ENCODE measurements at places on chromosomes 4 and X.

DNA sequence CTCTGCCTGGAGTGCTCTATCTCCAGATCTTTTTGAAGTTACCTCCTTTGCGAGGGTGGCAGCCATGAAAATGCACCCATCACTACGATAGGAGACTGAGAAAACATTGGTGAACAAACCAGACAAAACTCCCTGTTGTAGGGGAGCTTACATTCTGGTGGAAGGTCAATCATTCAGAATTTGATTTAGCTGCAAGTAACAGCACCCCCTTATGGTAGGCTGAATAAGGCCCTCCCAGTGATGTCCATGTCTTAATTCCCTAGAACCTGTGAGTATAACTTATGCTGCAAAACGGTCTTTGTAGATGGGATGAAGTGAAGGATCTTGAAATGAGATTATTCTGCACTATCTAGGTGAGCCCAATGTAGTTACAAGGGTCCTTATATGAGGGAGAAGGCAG is 5.6 kb upstream of the TEC start:
- DNase-seq: no peak

DNA sequence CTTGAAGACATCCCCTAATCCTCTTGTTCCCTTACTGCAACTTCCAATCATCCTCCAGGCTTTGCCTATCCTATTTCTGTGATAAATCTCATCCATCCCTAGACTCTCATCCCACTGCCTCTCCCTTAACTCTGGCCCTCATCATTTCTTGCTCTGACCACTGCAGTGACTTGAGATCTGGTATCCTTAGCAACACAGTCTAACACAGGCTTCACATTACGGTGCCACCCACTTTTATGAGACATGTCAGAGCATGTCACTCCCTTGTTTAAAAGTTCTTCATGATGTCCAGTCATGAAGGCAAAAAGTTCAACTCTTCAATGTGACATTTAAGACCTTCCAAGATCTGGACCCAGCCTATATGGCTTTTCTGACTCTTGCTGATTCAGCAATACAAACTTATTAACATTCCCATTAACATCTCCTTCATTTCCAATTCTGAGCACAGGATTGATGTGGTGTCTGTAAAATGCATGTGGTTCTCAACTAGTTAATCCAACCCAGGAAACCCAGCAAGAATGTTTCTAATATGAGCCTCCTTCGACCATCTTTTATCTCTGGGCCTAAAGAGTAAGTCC is 64.0 kb downstream of the OR13H1 start:
- DNase-seq: no peak

DNA sequence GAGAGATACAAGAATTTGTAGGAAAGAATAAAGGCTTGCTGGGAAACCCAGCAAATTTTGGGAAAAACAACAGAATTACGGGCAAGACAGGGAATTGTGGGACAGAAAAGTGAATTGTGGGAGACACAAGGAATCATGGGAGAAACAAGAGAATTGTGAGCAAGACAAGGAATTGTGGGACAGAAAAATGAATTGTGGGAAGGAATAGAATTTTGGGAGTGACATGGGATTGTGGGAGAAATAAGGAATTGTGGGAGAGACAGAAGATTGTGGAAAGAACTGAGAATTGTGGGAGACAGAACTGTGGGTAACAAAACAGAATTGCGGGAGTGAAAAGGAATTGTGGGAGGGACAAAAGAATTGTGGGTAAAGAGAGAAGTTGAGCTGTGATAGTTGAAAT is 1.2 kb upstream of the HCCS start:
- no peak for DNase-seq

- DNase-seq: no peak
Measured at GRCh38 chrX:68878977-68879645, 50.3 kb downstream of the EFNB1 start.

GRCh38 chr4:177455561-177455970 is 13.3 kb upstream of the AGA start:
- DNase-seq: no peak

GRCh38 chrX:8201896-8202331 is 30.8 kb upstream of the VCX2 start:
- no peak for DNase-seq

DNA sequence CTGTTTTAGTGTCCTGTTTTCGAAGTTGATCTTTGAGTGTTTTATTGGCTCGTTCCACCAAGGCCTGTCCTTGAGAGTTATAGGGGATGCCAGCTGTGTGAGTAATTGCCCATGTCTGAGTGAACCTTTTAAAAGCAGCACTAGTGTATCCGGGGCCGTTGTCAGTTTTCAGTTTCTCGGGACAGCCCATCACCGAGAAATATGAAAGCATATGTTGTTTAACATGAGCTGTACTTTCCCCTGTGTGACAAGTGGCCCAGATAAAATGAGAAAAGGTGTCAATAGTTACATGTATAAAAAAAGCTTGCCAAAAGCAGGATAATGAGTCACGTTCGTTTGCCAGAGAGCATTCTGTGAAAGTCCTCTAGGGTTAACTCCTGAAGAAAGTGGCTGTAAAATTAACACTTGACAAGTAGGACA is 48.6 kb upstream of the RASSF6 start:
- no peak for DNase-seq

DNA sequence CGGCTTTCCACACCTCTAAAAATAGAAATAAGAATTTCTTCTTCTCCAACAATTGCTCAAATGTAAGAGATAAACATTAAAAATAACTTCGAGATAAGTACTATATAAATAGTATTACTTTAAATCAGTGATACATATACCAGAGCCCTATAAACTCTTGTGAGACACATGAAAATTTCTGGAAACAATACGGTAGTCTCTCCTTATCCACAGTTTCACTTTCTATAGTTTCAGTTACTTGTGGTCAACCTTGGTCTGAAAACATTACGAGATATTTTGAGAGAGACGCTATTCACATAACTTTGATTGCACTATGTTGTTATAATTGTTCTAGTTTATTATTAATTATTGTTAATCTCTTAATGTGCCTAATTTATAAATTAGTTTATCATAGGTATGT is 101.5 kb upstream of the CXXC4 start:
- no peak for DNase-seq

DNA sequence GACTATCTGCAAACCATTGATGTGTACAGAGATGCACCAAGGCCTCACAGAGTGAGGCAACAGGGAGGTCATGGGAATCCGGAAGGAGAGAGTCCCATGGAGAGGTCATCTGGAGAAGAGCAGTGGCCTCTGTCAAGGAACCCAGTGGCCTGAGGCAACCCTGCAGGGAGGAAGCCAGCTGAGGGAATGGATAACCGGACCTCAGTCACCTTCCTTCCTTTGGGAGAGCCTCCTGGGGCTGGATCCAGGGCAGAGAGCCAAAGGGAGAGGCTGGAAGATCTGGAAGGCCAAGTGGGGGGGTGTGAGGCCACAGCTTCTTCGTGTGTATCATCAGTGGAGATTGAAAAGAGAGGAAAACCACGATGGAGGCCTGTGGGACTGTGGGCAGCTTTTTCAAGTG is 24.3 kb upstream of the CD38 start:
- no peak for DNase-seq

DNA sequence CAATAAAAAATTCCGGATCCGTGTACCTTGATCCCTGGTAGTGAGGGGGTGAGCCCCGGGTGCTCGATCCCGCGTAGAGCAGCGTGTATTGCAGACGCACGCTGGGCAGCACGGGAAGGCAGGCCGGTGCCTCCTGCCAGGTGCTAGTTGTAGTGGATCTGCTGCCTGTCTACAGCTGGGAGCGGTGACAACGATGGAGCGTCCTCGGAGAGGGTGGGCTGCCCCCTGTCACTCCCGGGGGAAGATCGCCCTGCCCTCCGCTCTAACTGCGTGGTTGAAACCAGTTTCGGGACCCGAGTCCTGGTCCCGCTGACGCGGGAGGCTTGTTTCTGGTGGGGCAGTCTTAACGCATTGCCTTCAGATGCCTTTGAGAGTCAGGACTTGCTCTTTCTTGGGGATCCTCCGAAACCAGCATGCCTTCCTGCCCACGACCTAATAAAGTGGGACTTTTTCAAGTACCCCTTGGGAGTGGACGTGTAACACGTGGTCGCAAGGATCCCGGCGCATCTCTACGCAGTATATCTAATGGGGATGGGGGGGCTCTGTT is 2.7 kb upstream of the NKX6-1 start:
- no peak for DNase-seq

DNA sequence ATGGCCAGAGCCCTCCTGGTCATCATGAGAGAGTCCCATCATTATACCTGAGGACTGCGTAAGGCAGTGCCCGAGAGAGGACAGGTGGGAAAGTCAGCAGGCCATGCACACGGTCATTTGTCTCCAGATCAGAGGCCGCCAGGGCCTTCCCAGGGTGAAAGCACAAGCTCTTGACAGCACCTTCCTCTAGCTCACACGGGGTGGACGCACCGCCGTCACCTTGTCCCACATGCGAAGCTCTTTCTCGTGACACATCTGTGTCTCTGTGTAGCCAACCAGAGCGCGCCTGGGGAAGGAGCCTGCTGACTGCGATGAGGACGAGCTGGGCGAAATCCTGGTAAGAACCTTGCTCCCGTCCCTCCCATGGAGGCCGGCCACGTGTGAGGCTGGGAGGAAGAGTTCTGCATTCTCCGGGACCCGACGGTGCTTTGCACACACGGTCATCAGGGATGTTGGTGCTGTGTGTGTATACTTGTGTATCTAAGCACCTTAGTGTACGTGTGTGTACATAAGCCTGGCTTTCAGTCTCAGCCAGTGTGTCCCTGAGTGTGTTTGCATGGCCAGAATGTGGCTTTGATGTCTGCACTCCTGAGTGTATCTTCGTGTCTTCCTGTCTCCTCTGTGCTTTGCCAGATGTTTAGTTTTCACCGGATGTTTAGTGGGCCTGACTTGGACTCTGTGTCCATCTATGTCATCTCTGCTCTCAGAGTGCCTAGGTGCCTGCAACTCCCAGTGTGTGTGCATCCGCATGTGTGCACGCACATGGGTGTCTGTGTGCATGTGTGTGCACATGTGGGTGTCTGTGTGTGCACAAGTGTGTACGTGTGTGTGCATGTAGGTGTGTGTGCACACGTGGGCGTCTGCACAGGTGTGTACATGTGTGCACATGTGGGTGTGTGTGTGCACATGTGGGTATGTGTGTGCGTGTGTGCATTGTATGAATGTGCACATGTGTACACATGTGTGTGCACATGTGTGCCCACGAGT is 15.1 kb downstream of the ATP5ME start:
- DNase-seq: no peak

DNA sequence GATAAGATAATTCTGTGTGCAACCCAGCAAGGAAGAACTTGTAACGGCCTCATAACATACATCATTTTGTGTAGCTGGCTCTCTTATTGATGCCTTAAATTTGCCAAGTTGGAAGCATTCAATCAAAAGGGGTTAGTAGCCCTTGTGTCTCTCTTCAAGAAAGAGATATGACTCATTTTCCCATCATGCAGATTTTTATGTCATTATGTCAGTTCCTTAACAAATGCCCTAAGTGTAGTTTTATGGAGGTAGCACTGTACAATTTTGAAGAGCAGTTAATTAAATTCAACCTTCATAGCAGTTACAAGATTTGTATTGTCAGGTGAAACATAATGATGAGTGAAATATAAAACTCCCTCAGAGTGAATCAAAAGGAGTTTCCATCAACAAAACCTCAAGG is 215.6 kb downstream of the GRIA3 start:
- no peak for DNase-seq

DNA sequence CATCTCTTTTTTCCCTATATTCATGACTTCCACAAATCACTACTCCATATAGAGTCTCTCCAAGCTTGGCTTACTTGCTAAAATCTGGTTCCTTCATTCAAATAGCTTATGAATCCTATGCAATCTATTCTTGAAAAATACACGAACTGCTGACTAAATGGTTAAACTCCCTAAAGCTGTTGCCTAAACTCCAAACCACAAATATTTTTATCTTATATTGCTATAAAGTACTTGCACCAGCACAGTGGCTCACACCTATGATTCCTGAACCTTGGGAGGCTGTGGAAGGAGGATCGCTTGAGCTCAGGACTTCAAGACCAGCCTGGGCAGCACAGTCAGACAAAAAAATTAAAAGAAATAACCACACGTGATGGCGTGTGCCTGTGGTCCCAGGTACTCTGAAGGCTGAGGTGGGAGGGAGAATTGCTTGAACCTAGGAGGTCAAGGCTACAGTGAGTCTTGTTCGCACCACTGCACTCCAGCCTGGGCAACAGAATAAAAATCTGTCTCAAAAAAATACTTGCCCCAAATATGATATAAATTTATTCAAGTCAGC is 2.2 kb downstream of the FBXO8 start:
- DNase-seq: no peak

DNA sequence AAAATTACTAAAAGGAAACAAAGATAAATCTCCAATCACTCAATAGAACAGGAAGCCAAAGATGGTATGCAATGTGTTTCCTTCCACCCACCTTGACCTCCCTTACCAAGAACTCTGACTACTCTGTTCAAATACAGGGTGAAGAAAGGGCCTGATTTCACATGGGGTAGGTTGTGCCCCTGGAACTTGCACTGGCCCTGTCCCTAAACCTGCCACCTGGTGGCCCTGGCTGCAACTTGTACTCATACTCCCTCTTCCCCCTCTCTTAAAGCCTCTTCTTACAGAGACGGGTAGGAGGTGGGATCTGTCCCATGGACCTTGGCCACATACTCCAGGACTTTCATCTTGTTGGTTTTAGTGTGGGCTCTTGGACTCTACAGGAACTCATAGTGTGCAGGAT is 17.3 kb upstream of the TMEM185A start:
- no peak for DNase-seq

GRCh38 chr4:122602277-122603142 is 18.4 kb downstream of the IL21 start:
- DNase-seq: no peak

GRCh38 chrX:96729053-96729452 is 44.4 kb downstream of the DIAPH2 start:
- DNase-seq: no peak

GRCh38 chr4:472881-473569 is 25.9 kb downstream of the ZNF721 start:
- DNase-seq: no peak

GRCh38 chr4:63460075-63460474 is 949.2 kb downstream of the TECRL start:
- DNase-seq: no peak

- DNase-seq: no peak
Measured at GRCh38 chrX:143472347-143472938, 44.8 kb downstream of the SPANXN3 start.

DNA sequence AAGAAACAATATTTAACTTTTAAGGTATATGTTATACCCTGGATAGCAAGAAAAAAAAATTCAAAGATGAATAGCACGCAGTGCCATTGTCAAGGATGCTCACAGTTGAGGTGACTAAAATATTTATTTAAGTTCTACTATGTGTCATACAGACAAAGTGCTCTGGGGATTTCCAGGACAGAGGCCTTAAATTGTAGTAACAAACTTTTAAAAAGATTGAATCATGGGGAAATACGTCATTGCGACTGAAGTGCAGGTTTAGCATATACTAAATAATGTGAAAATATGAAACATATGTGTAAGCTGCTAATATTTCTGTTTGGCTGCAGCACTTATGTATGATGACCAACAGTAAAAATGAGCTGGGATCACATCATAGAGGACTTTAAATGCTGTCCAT is 748.0 kb upstream of the PCDH7 start:
- DNase-seq: no peak

GRCh38 chr4:168269896-168270295 is 48.7 kb downstream of the DDX60 start:
- DNase-seq: no peak

Measured in stimulated activated CD4-positive, alpha-beta T cell treated with anti-CD3 and anti-CD28 coated beads, Interleukin-12 subunit alpha, Interleukin-12 subunit beta, amount 100 ng/mL, for 24 hours (primary cell).